ENCODE measurements at places on chromosomes 16 and 17. TPM values are rescaled to one million over a fixed set of nuclear protein-coding genes. Genes with fewer than 3 reads are reported as not detected.

- DNase-seq = no peak
These were observed 72.6 kb downstream of the CLEC16A start for GRCh38 chr16:11016993-11017392.

- peak; percentile 48 for DNase-seq
These were observed 19.2 kb downstream of the SGF29 start for GRCh38 chr16:28572696-28573510.

GRCh38 chr17:51217946-51218345 lies 41.9 kb downstream of the MBTD1 start:
- DNase-seq = no peak

DNA sequence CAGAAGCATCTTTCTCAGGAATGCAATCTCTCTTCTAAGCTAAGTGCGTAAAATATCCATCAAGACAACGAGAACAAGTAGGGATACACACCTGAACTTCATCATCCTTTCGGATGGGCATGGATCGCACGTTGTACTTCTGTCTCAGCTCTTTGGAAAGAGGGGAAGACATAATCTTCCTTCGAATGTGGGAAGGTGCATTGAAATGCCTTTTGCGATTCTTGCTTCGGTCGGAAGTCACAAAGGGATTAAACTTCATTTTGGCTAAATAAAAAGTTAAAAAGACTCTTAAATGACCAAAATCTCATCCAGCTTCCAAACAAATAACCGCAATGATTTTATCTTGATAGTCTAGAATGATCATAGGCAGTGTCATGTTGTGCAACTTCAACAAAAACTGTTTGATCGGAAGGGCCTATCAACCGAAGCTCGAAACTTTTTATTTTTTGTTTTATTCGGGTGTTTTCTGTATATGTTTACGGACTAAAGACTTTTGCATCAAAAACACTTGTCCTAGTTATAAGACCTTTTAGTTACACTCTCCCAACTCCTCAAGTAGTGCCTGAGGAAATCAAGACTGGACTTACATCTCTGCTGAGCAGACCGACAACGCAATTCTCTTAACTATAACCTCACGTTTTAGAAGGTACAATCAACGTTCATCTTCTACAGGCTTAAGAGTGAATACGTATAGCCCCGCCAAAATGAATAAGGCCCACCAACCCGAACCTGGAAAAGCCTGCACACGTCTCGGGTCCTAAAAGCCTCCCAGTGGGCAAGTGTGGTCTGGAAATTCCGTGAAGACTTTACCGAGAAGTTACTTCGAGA lies 727 bp downstream of the RPL26 start:
- no peak for DNase-seq

DNA sequence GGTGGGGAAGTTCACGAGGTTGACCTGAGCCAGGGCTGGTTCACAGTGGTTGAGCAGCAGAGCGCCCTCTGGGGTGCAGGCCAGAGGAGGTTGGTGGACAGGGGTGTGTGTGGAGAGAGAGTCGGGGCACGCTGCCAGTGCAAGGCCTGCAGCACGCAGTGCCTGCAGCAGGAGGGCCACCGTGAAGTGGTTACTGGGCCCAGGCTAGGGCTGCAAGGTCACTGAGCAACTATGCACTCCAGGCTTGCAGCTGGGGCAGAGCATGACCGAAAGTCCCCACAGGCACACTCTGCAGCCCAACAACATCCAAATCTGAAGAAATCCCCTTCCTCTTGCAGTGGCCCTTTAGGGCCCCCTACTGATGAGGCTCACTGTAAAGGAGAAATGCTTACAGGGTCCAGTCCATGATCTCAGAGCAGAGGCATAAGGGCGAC lies 89.1 kb upstream of the NOL11 start:
- peak; percentile 59 for DNase-seq

- no peak for DNase-seq
These were observed 479.1 kb upstream of the RBFOX1 start for GRCh38 chr16:6853565-6853964.

GRCh38 chr17:2718150-2718938 lies 6.8 kb upstream of the CLUH start:
- DNase-seq = no peak

- no peak for DNase-seq
These were observed 84.0 kb downstream of the ANKRD11 start for GRCh38 chr16:89406277-89406888.

The CACNG1 gene
- total RNA-seq = not detected

All from heart left ventricle (tissue), 16 donors.